Inflammatory macrophage treated with lipopolysaccharide for 4 hours (primary cell): ENCODE measurements at places on chromosomes 6 and 20.

DNA sequence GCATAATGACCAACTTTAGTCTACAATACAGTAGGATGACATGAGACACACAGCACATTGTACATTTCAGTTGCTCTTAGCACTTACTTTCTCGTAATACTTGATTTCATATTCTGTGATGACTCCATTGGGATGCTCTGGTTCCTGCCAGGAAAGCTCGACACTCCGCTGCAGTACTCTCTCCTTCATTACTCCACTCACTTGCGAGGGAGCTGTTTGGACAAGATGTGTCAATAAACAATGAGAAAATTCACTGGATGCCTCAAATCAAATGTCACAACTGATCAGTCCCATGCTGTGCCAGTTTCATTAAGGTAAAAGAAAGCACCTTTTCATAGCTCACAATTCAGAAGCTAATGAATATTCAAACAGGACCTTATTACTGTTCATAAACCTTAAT is 147.1 kb downstream of the EPHA7 start:
- DNase-seq = no peak

DNA sequence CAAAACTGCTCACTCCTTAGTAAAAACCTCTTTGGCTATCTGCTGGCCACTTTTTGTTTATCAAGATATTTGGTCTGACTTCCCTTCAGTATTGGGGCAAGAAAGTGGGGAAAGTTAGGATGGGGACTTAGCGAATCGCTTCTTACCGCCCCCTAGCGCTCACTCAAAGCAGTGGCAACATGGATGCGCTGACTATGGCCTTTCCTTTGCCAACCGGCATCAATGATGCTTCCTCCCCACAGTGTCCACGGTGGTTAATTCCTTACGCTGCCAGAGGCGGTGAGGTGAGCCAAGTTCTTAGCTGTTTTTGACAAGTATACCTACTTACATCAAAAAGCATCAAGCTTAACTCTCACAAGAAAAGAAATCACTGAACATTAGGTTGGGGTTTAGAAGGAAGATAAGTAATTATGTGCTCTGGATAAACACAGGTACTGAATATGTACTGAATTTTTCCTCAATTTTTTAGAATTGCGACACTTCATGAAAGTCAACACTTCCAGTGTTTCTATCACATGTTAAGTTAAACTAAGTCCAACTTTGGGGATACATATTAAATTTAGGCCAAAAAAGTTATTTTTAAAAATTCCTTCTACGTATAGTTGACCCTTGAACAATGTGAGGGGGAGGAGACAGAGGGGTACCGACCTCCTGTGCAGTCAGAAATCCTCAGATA is 86.7 kb downstream of the GMDS start:
- no peak for DNase-seq

- no peak for DNase-seq
These were observed 14.2 kb downstream of the SLC22A23 start for GRCh38 chr6:3442431-3443220.

DNA sequence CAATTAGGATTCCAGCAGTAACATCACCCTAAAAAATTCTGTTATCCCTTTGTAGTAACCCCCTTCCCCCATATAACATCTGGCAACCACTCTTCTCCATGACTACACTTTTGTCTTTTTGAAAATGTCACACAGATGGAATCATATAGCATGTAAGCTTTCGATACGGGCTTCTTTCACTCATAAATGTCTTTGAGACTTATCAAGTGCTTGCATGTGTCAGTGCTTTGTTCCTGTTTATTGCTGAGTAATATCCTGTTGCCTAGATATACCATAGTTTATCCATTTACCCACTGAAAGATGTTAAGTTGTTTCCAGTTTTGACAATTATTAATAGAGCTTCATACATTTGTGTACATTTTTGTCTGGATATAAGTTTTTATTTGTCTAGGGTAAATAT is 10.4 kb upstream of the SNPH start:
- DNase-seq = peak; percentile 18

DNA sequence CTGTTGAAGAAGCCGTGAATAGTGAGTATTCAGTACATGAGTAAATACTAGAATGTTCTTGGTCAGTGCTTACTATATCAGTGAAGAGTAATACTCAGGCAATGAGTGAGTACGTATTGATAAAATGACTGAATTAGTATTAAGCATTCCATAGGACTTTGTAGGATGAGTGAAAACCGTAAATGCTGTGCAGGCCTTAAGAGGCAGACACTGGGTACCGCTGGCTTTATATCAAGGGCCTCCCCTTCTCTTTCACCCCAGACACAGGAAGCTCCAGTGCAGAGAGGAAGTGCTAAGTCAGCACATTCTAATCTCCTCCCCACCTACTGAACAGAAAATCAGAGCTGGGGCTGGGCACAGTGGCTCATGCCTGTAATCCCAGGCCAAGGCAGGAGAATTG is 24.2 kb downstream of the POFUT1 start:
- DNase-seq = peak; percentile 25

GRCh38 chr6:134740473-134741199 is 209.3 kb downstream of the ALDH8A1 start:
- DNase-seq = peak; percentile 50

DNA sequence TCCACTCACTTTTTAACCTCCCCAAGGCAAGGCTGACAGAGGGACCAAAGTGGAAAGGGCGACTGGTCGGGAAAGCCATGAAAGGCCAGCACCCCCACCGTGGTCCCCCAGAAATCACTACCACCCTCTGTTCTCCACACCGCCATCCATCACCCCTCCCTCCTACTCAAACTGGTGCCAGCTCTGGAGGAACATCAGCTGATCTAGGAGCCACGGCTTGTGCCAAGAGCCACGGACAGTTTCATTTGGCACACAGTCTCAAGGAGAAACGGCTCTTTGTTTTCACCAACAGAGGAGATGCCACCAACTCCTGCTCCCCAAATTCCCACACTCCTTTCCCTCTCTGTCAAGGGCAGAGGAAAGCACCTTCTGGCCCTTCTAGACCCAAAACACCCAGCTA is 26.0 kb downstream of the TBC1D7 start:
- no peak for DNase-seq

DNA sequence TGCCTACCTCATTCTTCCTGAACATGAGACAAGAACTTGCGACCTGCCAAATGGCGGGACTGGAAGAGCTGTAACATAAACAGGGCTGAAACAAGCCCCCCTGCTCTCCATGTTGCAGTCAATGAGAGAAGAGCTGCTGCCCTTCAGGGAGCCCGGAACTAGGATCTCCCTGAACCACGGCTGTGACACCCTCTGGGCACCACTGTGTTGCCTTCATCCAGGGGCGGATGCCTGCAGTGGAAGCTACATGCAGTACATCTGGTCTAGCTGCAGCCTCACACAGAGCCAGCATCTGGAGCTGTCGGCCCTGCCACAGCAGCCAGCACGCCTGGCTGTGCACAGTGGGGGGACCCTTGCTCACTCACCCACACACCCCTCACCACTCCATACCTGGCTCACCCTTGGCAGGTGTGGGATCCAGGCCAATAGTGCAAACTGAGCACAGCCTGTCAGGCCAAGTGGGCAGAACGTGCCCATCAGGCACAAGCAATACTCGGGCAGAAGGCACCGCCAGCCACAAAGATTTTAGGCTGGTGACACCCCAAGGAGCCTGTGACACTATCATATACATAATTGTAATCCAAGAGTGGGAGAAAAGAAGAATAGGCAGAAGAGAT is 451.3 kb downstream of the HTR1B start:
- DNase-seq = no peak

GRCh38 chr6:48318670-48319069 is 207.7 kb upstream of the PTCHD4 start:
- no peak for DNase-seq

DNA sequence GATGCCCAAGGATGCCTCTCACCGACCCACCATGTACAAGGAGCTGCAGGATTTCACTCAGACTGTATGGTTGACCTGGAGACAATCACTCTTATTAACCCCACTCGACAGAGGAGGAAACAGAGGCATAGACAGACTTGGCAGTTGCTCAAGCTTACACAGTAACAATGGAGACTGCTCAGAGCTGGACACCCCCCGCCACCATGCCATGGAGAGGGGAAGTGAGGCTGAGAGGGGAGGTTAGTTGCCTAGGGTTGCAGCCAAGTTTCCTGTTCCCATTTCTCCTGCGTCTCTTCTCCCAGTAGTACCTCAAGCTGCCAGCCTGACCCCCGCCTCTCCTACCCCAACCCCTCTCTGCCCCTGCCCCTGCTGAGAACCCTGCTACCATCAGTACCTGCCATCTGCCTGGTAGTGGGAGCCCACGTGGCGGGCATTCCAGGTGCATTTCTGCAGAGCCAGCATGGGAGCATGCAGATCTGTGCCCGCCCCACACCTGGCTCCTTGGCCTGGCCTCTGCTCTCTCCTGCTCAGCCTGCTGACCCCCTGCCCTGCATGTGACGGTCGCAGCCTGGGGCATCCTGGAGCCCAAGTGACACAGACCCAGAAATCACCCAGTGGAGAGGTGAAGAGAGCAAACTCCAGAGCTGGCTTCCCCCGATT is 157.7 kb downstream of the PREX1 start:
- peak; percentile 21 for DNase-seq

DNA sequence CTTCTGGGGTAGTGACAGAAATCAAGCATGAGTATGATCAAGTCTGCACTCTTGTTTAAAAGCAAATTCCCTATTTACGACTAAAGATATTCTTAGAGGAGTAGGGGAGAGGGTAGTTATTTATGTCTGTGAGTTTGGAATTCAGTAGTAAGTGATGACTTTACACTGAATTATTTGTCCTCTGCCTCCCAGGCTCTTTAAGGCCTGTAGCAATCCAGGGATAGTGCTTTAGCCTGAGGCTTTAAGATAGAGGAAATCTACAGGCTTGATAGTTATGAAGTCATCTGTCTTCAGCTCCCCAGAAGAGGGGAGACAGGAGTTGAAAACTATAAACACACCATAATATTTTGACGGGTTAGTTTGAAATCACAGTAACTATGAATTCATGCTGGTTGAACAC is 664.5 kb downstream of the EPM2A start:
- DNase-seq = no peak

DNA sequence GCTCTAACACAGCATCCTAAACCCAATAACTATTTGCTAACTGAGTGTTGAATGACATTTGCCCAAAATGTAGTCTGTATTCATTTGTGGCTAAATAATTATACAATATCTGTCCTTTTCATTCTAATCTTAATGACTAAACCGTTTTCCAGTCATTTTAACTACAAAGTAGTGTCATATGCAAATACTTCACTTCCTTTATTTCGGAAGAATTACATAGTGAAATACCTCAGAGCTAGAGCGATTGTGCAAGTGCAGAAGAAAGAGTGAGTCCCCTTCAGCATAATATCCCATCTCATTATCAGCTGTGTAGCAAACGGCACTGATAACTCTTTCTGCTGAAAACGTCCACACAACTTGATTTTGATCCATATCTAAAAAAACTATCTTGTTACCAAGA is 66.2 kb downstream of the ROS1 start:
- DNase-seq = peak; percentile 57

DNA sequence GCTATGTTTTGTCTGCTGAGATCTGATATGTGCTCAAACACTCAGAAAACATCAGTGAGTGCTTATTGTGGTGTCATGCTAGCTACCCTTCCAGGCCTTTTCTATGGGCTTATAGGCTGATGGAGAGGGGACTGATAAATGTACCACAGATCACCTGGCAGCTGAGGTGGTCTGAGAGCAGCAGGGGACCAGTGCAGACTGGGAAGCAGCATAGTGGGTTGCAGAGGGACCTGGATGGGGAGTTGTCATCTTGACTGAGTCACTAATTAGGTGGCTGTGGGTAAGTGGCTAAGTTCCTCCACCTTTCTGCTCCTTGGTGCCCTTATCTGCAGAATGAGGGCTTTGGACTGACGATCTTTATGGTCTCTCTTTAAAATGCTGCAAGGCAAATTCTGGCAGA is 2.8 kb downstream of the TMEM200A start:
- no peak for DNase-seq

GRCh38 chr6:2739335-2739734 is 11.4 kb downstream of the MYLK4 start:
- DNase-seq = no peak

DNA sequence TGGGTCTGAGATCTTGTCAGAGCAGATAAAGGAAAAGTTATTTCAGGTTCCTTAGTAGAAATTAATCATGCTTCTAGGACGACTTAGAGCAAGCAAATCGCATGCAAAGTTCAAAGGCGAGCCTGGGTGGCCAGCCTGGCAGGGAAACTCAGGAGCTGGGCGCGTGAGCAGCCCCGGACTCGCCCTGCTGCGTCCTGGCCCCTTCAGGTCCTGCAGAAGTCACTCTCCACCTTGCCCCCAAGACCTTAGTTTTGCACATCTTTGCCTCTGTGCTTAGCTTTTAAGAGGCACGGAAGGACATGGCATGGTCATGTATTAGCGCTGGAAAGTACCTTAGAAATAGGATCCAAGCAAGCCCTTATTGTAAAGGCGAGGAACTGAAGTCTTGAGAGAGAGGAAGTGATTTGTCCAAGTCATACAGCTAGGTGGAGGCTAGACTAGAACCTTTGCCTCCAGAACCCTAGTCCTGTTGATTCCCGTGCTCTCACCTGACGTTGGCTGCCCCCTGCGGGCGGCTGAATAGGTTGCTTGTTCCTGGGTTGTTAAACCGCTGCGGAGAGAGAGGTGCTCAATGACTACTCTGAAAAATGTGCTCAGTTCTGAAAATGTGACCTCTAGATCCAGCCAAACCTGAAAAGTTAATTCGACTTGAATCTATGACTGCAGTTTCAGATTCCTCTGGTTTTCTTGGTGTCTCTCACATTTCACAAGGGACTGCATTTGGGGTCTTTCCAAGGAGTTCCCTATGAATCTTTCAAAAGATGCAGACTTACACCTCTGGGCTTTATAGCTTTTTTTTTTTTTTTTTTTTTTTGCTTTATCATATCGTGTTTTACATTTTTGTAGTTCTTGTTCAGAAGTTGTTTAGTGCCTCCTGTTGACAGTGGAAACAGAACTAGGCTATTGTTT is 2.7 kb downstream of the MYB start:
- peak; percentile 55 for DNase-seq

- DNase-seq = peak; percentile 48
These were observed 26.9 kb upstream of the STX11 start for GRCh38 chr6:144123421-144123820.

DNA sequence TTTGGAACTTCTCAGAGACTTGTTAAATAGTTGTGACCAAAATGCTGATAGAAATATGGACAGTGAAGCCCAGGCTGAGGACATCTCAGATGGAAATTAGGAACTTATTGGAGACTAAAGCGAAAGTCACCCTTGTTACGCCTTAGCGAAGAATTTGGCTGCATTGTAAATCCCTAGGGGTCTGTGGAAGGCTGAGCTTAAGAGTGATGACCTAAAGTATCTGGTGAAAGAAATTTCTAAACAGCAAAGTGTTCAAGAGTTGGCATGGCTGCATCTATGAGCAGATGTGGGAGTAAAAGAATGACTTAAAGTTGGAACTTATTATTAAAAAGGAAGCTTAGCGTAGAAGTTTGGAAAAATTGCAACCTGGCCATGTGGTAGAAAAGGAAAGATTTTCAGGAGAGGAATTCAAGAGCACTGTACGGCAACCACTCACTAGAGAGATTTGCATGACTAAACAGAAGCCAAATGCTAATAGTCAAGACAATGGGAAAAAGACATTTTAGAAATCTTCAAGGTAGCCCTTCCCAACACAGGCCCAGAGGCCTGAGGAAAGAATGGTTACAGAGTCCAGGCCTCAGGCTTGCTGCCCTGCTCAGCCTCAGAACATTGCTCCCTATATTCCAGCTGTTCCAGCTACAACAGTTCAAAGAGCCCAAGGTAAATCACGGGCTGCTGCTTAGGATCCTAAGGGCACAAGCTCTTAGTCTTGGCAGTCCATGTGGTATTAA is 61.6 kb upstream of the TNFRSF21 start:
- no peak for DNase-seq
